ENCODE measurements at places on chromosomes 16 and 17. TPM values are rescaled to one million over a fixed set of nuclear protein-coding genes. Genes with fewer than 3 reads are reported as not detected.

- no peak for DNase-seq
Observed at GRCh38 chr17:70091005-70091568, 16.1 kb downstream of the KCNJ16 start.

GRCh38 chr17:58300336-58300735 is 19.6 kb upstream of the MPO start:
- no peak for DNase-seq

DNA sequence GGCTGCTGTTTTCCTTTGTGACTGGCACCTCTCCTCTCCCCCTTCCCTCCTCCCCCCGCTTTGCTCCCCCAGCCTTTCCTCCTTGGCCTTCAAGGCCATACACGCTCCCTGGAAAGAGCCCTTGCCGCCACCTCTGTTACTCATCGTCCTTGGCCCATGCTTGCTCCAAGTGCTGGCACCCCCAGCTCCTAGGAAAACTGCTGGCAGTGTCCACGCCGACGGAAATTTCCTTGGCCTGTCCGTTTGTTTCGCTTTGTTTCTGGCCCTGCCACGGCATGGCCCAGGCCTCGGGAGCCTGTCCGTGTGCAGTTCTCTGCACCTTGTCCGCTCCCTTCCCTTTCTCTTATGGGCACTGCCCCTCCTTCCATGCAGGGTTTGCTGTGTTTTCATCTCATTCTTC is 18.0 kb downstream of the CA5A start:
- no peak for DNase-seq

GRCh38 chr17:77098884-77099545 is 41.8 kb upstream of the SEC14L1 start:
- DNase-seq = no peak

DNA sequence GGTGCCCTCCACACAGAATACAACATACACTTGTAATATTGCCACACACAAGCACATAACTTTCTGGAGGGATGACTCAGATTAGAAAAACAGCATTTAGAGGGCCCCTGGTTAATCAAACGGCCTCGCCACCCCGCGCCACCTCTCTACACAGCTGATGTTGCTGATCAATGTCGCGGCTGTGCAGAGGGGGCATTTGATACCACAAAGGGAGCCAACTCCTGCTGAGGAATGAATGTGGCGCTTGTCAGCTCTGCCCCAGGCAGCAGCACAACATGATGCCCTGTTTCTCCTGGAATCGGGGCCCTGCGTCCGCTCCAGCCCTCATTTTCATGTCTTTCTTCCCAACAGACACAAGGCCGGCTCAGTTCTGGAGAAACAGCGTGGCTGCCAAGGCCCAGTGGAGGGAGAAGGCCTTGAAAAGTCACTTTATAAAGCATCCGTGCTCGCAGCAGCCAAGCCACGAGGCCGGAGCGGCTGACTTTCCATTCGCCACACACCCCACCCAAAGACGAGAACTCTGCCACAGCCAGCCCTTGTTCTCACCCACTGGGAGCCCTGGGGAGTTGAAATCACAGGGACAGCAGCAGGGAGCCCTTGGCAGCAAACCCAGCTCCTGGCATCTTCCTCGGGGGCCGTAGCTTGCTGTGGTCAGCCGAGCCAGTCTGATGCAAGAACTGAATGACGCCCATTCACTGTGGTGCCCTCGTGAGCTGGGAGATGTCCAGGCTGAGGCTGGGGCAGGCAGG is 65.6 kb downstream of the XYLT1 start:
- peak; percentile 58 for DNase-seq

- no peak for DNase-seq
Observed at GRCh38 chr16:47045023-47045422, 71.5 kb upstream of the DNAJA2 start.

GRCh38 chr16:58393138-58393504 is 850 bp downstream of the GINS3 start:
- DNase-seq = peak; percentile 15

DNA sequence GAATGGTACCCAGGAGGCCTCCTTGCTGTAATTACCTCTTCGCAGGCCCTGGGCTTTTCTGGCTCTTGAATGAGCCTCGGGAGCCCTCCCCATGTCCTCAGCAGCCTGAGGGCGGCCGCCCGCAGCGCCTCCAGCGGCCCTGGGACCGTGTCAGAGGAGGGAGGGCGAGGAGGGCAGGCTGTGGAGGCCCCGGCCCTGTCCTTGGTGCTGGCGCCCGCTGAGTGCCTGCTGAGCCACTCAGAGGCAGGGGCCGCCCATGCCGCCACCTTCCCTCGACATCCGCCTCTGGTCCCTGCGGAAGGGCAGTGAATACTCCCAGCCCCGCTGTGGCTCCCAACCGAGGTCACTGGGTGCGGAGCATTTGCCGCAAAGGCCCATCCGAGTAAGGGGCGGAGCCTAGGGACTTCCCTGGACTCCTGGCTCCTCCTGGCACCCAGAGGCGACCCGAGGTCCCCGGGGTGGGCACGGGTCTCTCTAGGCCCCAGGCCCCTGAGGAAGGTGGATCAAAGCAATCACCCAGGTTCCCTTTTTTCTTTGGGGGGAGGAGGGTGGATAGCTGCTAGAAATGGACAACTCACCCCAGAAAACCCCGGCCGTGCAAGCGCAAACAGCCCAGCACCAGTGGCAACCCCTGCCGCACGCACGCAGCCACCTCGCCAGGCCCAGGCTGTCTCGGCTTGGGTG is 2.8 kb downstream of the RBFOX3 start:
- DNase-seq = no peak

DNA sequence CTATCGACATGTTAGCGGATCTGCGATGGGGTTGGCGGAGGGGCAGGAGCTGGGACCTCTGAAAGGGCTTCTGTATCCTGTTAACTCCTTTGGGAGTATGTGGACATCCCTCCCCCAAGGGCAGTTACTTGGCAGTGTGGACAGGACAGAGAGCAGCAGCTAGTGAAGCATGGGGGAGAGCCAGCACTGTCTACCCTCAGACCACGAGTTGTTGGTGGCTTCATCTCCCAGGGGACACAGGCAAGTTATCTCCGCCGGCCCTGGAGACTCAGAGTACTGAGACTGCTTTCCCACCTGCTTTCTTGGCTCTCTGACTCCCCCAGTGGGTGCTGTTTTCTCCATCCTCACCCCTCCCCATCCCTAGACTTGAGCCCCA is 5.3 kb upstream of the GFAP start:
- DNase-seq = no peak

- DNase-seq = no peak
Observed at GRCh38 chr17:45641541-45641940, 142.6 kb upstream of the CRHR1 start.

GRCh38 chr17:1038459-1039122 is 41.7 kb downstream of the TIMM22 start:
- DNase-seq = no peak

- DNase-seq = no peak
Observed at GRCh38 chr17:72419866-72420774, 299.3 kb downstream of the SOX9 start.

DNA sequence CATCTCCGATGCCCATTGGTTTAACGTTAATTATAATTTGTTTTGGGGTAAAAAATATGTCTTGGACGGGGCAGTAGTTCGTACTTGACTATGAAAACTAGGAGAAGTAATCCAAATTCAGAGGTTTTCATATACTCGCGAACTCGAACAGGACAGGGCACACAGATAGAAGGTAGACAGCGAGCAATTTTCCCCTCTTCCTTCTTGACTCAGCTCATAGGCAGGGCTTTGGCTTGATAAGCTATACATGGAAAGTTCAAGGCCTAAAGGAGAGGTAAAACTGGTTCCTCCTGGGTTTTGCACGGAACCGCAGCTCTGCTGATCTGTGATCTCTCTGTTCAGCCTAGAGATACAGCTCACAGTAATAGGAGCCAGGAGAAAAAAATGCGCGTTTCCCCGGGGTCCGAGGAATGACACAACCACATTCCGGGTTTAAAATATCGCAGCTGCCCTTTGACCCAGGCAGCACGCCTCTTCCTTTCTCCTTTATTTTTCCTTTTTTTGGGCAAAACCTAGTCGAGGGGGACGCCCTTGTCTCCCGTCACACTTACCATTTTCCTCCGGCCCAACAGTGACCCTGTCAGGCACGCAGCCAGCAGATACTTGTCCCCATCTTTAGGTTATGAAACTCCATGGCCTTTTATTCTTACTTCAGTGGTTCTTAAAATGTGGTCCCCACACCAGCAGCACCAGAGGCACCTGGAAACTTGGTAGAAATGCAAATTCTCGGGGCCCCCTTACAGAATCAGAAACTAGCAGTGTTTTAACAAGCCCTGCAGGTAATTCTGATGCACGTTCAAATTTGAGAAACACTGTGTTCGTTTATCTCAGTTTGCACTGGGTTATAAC is 1.7 kb upstream of the LASP1 start:
- DNase-seq = no peak

- DNase-seq = no peak
Observed at GRCh38 chr16:73707863-73708262, 588.8 kb upstream of the PSMD7 start.

DNA sequence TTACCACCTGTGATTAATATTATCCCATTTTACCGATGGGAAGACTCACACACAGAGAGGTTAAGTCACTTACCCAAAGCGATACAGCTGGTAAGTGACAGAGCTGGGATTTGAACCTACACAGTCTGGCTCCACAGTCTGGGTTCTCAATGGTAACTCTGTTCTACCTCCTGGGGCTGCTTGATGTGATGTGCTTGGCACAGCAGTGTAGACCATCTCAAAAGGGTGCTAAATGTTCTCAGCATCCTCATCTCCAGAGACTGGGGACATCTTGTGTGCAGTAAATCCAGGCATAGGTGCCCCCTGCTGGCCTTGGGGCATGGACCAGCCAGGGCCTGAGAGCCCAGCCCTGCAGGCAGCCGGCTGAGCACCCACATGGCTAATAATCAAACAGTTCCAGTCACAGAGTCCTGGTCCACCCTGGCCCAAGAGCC is 15.4 kb upstream of the KATNB1 start:
- DNase-seq = no peak

- no peak for DNase-seq
Observed at GRCh38 chr17:6699997-6700947, 12.9 kb downstream of the SLC13A5 start.

GRCh38 chr17:49965524-49965909 is 3.5 kb upstream of the DLX4 start:
- no peak for DNase-seq

DNA sequence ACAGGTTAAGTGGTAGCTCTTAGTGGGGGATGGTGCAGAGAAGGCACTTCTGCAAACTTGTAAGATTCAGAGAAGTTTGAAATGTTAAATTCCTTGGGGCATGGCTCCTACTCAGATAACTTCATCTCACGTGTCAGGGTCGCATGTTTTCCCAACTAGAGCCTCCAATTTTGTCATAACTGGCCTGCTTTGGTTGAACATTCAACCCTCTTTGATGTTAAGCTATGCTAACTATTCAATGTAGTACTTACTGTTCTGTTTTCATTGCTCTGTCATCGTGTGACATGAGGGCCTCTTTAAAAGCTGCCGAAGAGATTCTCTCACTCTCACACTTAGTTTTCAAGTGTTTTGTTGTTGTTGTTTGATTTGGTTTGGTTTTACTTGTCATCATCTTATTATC is 280.8 kb downstream of the CDH11 start:
- DNase-seq = no peak

GRCh38 chr16:3292604-3293003 is 9.3 kb downstream of the ZNF263 start:
- no peak for DNase-seq

- DNase-seq = no peak
Observed at GRCh38 chr16:76222087-76222486, 55.1 kb upstream of the CNTNAP4 start.

DNA sequence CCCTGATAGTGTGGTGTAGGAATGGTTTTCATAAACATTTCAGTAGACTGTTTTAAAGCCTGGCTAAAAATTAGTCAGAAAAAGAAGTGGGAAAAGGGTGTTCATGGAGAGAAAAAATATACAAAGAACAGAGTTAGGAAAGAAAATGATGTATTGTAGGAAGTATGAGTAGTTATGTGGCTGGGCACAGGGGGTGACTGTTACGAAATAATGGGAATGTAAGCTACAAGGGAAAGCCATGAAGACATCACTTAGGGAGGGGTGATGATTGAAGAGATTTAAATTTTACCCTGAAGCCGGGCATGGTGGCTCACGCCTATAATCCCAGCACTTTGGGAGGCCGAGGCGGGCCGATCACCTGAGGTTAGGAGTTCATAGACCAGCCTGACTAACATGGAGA is 55.3 kb downstream of the NUP88 start:
- no peak for DNase-seq

- DNase-seq = no peak
Observed at GRCh38 chr17:72458301-72458700, 337.5 kb downstream of the SOX9 start.

- no peak for DNase-seq
Observed at GRCh38 chr17:17252149-17252661, 15.2 kb upstream of the FLCN start.

- no peak for DNase-seq
Observed at GRCh38 chr17:35972945-35973332, 8.4 kb downstream of the CCL16 start.

GRCh38 chr16:12661656-12662172 is 142.0 kb downstream of the CPPED1 start:
- no peak for DNase-seq

GRCh38 chr16:27428026-27428785 is 26.2 kb downstream of the IL21R start:
- no peak for DNase-seq

GRCh38 chr16:21116148-21116693 is 34.4 kb downstream of the DNAH3 start:
- DNase-seq = no peak

GRCh38 chr16:74825941-74826340 is 51.3 kb upstream of the FA2H start:
- no peak for DNase-seq

GRCh38 chr17:9729034-9729650 is 62.2 kb downstream of the DHRS7C start:
- peak; percentile 34 for DNase-seq

The DPEP3 gene
- not detected for total RNA-seq

The SRP68 gene
- 16.7 TPM for total RNA-seq

The CCL4 gene
- total RNA-seq = 1.2 TPM

The SLC5A11 gene
- total RNA-seq = not detected

The MRPL10 gene
- 6.9 TPM for total RNA-seq

The TPSG1 gene
- not detected for total RNA-seq

The IGSF6 gene
- total RNA-seq = 2.9 TPM

All from frontal cortex (tissue), 4 donors.